ENCODE measurements at places on chromosomes 12 and 14. TPM values are rescaled to one million over a fixed set of nuclear protein-coding genes. Genes with fewer than 3 reads are reported as not detected.

The PDZRN4 gene
- total RNA-seq = 43.9 TPM

The ACOT2 gene
- 148 TPM for total RNA-seq

The ART4 gene
- 0.83 TPM for total RNA-seq

The RNASE3 gene
- not detected for total RNA-seq

The CDCA4 gene
- 8.0 TPM for total RNA-seq

The ING4 gene
- total RNA-seq = 45.1 TPM

The CLEC14A gene
- 35.0 TPM for total RNA-seq

The AGAP2 gene
- total RNA-seq = 3.3 TPM

The PAX9 gene
- 0.50 TPM for total RNA-seq

The GLS2 gene
- 0.97 TPM for total RNA-seq

The TC2N gene
- 25.2 TPM for total RNA-seq

The SOAT2 gene
- not detected for total RNA-seq

The KRT6A gene
- not detected for total RNA-seq

The ATL1 gene
- 13.6 TPM for total RNA-seq

The SPX gene
- total RNA-seq = 0.66 TPM

The PHETA1 gene
- total RNA-seq = 15.6 TPM

The ANKRD9 gene
- 74.0 TPM for total RNA-seq

The PAPLN gene
- total RNA-seq = 12.0 TPM

The DAO gene
- not detected for total RNA-seq

The ETFBKMT gene
- 2.0 TPM for total RNA-seq
